Ammon's horn (tissue), 1 donor: ENCODE measurements at places on chromosomes 7 and 10.

- no peak for DNase-seq
These were observed 50.0 kb downstream of the VWA2 start for GRCh38 chr10:114289096-114289436.

- DNase-seq = peak; percentile 78
These were observed 2.3 kb downstream of the LRRTM3 start for GRCh38 chr10:66927971-66928770.

GRCh38 chr10:104326991-104327610, 11.2 kb downstream of the ITPRIP start:
- DNase-seq = no peak

DNA sequence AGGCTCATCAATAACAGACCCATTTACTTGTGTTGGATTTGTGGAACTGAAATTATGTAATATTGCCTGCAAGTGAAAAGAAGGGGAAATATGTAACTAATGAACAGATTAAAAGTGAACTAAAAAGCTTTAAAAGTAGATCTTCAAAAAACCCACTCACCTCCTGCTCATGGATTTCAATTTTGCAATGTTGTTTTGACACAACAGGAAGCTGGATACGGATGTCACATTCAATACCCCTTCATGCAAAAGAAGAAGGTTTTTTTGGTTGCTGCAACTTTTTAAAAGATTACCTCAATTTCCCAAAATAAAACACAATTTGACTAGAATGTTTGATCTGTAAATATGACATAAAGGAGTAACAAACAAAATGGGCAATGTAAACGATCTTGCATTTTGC, 3.3 kb downstream of the MKI67 start:
- DNase-seq = no peak

DNA sequence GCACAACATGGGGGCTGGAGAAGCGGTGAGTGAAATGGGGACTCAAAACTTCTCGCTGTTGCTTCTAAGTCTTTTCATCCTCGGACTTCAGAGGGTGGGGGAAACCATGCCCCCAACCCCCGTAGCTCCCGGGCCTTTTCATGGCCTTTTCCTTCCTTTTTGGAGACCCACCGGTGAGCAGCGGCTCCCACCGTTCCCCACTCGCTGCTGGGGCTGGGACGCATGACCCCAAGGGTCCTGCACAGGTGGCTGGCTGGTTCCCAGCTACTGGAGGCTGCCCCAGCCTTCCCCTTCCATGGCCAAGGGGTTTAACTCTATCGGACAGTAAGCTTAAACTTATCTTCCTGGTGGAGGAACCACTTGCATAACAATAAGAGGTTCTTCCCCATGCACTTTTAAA, 194.3 kb upstream of the FERD3L start:
- no peak for DNase-seq

GRCh38 chr10:73413108-73413527, 740 bp downstream of the ANXA7 start:
- DNase-seq = no peak

- no peak for DNase-seq
These were observed 46.2 kb downstream of the CCDC71L start for GRCh38 chr7:106614751-106615150.

DNA sequence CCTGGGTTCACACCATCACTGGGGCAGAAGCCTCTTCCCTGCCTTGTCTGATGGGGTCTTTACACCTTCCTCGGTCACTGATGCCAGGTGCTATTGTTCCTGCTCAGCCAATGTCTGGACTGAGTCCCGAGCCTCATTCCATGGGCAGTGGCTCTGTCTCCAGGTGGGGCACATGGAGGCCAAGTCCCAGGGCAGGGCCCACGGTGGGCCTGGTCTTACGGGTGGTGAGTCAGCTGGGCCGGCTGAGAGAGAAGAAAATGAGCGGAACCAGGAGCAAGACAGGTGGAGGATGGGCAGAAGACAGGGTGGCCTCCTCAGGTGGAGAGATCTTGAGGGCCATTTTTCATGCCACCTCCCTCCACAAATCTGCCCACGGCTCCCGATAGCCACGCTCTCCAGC, 131.7 kb upstream of the FAM20C start:
- no peak for DNase-seq

GRCh38 chr10:86368987-86369386, 2.4 kb upstream of the GRID1 start:
- no peak for DNase-seq
